Activated T-helper 1 cell treated with anti-CD3 and anti-CD28 coated beads, Interleukin-12 subunit alpha, Interleukin-12 subunit beta, Interleukin-2, Interleukin-4 antibody, amounts not matched to agents 30 ng/mL and 10 ng/mL and 1 ng/mL, durations not matched to agents 14 hours and 24 hours and 36 hours (primary cell): ENCODE measurements at places on chromosomes 16 and 17. TPM values are rescaled to one million over a fixed set of nuclear protein-coding genes. Genes with fewer than 3 reads are reported as not detected.

DNA sequence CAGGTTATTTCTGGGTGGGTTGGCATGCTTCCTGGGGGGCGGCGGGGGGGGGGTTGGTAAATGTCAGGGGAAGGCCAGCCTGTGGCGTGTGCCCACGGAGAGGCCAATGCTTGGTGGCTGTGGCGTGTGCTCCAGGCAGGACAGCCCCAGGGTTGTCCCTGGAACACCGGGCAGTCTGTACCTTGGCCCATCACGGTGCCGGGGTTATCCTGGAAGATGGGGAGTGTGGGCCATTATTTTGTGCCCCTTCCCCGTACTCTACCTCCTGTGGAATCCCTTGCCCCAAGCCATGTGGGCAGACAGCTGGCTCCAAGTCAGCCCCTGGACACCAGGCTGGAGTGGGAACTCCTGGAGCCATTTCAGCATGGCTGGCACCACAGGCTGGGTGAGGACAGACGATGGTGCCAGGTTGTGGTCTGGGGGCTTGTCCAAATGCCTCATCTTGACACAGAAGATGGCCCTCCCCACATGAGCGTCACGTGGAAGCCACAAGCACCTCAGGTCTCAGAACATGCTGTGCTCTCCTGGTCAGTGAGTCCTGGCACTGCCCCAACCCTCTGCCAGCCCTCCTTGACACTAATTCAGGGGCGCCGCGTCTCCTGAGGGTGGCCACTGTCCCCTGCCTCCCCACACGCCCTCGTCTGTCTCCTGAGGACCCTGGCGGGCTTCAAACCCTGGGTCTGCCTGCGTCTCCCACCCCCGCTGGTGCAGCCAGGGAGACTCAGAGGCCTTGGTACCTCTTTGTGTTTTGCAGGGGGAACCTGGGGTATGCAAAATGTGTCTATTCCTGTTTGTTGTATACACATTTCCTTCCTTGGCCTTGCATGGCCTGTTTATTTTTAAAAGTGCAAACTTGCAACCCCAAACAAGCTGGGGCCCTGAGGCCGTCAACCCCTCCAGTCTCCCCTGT is 4.3 kb downstream of the SLC16A3 start:
- H3K4me1 ChIP-seq, result peaks cover 14% of the 10 kb centered on the region
- H3K27me3 ChIP-seq, result no peaks in the 10 kb centered on the region
- peak overlapping the region; percentile 37 for H3K4me3 ChIP-seq
- H3K36me3 ChIP-seq, result peaks cover 7% of the 10 kb centered on the region
- H3K27ac ChIP-seq, result peak overlapping the region; percentile 29

GRCh38 chr16:7765079-7765550 is 432.5 kb downstream of the RBFOX1 start:
- no peak overlapping the region for H3K4me3 ChIP-seq
- H3K36me3 ChIP-seq, result no peaks in the 10 kb centered on the region
- no peaks in the 10 kb centered on the region for H3K4me1 ChIP-seq
- H3K27ac ChIP-seq, result no peak overlapping the region

- DNase-seq, result no peak
- no peaks in the 10 kb centered on the region for H3K36me3 ChIP-seq
- no peak overlapping the region for H3K27ac ChIP-seq
- H3K4me1 ChIP-seq, result no peaks in the 10 kb centered on the region
- H3K27me3 ChIP-seq, result peaks cover 9% of the 10 kb centered on the region
- H3K4me3 ChIP-seq, result no peak overlapping the region
These were observed 173.3 kb downstream of the PMP22 start for GRCh38 chr17:15091825-15092224.

GRCh38 chr17:43994272-43995149 is 9.9 kb upstream of the NAGS start:
- no peaks in the 10 kb centered on the region for H3K36me3 ChIP-seq
- H3K4me1 ChIP-seq, result no peaks in the 10 kb centered on the region
- H3K4me3 ChIP-seq, result no peak overlapping the region
- peak; percentile 55 for DNase-seq

DNA sequence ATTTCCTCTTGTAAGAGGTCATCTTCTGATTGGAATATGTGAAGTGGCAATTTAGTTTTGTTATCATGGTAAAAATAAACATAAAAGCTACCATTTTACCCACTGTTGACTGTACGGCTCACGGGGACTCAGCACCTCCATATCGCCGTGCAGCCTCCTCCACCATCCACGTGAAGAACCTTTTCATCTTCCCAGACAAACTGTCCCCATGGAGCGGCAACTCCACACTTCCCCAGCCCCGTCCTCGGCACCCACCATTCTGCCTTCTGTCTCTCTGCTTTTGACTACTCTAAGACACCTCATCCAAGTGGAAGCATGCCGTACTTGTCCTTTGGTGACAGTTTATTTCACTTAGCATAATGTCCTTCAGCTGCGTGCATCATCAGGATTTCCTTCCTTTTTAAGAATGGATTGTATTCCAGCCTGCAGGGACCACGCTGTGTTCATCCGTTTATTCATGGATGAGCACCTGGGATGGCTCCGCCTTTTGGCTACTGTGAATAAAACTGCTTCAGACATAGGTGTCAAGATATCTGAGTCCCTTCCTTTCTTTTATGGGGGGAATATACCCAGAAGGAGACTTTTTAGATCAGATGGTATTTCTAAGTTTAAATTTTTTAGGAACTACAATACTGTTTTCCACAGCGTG is 14.3 kb downstream of the FBXO31 start:
- no peak overlapping the region for H3K27ac ChIP-seq
- no peak for DNase-seq
- peaks cover 3% of the 10 kb centered on the region for H3K36me3 ChIP-seq
- peaks cover 31% of the 10 kb centered on the region for H3K4me1 ChIP-seq

DNA sequence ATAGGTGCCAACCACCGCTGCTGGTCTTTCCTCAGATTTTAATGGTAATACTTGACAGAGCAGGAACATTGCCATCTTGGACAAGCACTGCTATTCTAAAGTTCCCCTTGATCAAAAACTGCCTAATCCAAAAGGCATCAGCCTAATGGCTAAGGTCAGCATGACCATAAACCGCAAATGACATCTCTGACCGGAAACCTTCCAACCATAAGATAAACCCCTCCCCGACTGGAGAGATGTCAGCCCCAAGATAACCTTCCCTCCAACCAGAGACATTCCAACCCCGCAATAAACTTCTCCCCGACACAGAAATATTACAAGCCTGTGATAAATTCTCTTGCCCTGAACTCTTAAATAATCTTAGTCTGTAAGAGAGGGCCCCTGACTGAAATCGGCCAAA is 7.4 kb upstream of the DHX40 start:
- H3K4me1 ChIP-seq, result no peaks in the 10 kb centered on the region
- peaks cover 5% of the 10 kb centered on the region for H3K27me3 ChIP-seq
- DNase-seq, result no peak

DNA sequence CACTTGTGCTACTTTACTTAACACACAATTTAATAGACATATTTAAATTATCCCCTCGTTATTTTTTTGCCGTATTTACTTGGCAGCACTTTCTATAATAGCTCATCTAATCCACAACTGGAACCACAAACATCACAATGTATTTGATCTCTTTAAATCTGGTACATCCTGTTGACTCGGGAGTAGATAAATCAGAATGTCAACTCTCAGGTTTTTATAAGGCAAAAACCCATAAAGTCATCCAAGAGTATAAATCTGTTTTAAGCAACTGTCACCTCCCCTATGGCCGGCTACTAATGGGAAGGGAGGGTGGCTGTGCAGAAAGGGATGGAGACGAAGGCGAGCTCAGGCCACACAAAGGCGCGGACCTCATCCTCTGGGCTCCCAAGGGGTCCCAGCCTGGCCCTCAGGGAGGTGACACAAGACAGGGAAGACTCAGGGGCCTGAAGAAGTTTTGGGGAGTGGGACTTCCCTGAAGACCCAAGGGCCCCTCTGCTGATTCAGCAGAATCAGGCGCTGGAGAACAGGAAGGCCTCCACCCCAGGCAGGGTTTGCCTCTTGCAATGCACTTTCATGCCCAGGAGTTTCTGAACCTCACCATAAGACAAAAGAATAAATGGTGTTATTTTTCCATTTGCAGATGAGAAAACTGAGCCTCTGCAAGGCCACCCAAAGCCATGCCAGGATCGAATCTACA is 122.5 kb downstream of the ZNF423 start:
- DNase-seq, result no peak
- H3K27ac ChIP-seq, result no peak overlapping the region
- H3K27me3 ChIP-seq, result no peaks in the 10 kb centered on the region
- no peaks in the 10 kb centered on the region for H3K4me1 ChIP-seq
- H3K36me3 ChIP-seq, result no peaks in the 10 kb centered on the region

- peaks cover 65% of the 10 kb centered on the region for H3K4me1 ChIP-seq
- peaks cover 40% of the 10 kb centered on the region for H3K36me3 ChIP-seq
- H3K27me3 ChIP-seq, result no peaks in the 10 kb centered on the region
- peak overlapping the region; percentile 91 for H3K4me3 ChIP-seq
- peak overlapping the region; percentile 80 for H3K27ac ChIP-seq
These were observed 709 bp downstream of the STAT5A start for GRCh38 chr17:42288803-42289610.

DNA sequence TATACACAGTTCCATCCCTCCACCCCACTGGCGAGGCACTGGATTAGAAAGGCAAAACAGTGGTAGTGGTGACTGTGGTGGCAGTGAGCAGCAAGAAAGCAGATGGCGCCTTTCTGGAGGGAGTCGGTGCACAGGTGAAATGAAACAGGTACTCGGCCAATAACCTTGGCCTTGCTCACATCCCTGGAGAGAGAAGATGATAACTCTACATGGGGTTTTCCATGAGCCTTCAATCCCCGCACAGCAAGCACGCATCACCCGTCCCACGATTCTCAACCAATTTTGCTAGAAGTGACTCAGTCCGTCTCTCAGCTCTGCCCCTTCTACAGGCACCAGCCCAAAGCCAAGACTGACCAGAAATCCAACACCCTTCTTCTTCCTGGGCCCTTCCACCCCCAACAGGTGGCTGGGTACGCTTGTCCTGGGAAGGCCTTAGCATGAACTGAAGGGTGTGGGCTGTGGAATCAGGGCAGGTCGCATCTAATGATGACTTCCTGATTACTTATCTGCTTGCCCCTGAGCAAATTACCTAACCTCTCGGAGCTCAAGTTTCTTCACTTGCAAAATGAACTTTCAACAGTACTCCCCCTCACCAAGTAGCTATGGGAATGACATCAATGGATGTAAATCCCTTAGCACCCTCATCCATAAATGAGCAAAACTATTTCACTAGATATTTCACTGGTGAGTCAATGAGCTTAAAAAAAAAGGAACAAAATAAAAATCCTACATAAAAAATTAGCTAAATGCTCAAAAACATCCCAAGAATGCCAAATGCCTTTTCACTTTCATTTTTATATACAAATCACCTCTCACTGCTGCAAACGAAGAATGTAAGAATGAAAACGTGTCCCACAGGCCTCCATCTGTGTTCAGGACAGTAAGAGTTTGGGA is 18.0 kb downstream of the XPO6 start:
- H3K4me1 ChIP-seq, result peaks cover 78% of the 10 kb centered on the region
- peak overlapping the region; percentile 86 for H3K27ac ChIP-seq
- peak overlapping the region; percentile 77 for H3K4me3 ChIP-seq
- H3K27me3 ChIP-seq, result no peaks in the 10 kb centered on the region

KLHL10 gene
- not detected in 2 replicates for total RNA-seq

CSH1 gene
- total RNA-seq, result not detected in 2 replicates

CA5A gene
- 0.13 TPM in 1 of 2 replicates, not detected in the other for total RNA-seq

PLD6 gene
- 18.5 and 20.5 TPM in 2 replicates for total RNA-seq
